ENCODE measurements at places on chromosomes 4 and X.

- no peak for DNase-seq
Measured at GRCh38 chr4:41976775-41977516, 4.6 kb upstream of the DCAF4L1 start.

- no peak for DNase-seq
Measured at GRCh38 chr4:82906469-82906868, 5.9 kb downstream of the THAP9 start.

DNA sequence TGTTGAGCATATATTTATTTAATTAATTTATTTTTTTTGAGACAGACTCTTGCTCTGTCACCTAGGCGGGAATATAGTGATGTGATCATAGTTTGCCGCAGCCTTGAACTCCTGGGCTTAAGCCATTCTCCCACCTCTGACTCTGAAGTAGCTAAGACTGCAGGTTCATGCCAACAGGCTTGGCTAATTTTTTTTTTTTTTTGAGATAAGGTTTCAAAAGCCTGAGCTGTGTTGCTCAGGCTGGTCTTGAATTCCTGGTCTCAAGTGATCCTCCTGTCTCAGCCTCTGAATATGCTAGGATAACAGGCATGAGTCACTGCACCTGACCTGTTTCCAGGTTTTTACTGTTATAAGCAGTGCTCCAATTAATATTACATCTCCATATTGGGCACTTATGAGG, 4.8 kb downstream of the ADD1 start:
- no peak for DNase-seq

DNA sequence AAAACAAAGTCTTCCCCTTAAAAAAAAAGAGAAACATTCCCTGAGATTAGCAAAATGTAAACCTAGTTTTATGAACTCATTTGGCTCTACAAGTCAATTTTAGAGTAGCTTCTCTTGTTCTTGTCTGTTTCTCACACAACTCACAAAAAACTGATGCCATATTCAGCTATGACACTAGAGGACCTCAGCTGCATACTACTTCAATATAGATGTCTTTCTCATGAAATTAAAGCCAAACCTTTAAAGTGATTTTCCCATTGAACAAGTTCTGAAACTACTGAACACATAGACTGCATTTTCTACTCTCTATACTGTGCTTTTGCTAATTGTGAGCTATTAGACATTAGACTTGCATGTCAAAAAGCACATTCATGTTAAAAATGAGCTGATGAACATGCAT, 49.8 kb downstream of the TBCK start:
- DNase-seq, result no peak

DNA sequence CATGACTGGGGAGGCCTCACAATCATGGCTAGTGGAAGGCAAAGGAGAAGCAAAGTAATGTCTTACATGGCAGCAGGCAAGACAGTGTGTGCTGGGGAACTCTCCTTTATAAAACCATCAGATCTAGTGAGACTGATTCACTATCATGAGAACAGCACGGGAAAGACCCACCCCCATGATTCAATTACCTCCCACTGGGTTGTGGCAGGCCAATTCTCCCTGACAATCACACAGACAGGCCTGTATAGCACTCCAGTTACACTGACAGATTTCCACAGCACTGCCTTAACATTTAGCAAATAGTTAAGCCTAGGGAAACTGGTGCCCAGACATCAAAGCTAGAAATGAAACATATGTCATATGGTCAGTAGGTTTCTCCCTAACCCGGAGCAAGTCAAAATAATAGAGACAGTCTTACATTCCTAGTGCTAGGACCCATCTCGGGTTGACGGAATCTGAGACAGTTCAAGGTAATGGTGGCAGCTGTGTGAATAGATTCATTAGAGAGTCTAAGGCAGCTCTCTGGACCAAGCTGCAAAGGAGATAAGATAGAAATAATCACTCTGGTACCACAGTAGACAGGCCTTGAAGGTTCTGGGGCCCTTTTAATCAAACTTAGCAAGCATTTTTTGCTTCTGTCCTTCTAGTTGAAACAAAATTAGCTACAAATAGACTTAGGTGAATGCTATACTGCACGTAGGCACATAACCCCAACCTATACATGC, 9.4 kb upstream of the HERC5 start:
- DNase-seq, result no peak

GRCh38 chr4:80336582-80336981, 1.1 kb downstream of the CFAP299 start:
- DNase-seq, result no peak

DNA sequence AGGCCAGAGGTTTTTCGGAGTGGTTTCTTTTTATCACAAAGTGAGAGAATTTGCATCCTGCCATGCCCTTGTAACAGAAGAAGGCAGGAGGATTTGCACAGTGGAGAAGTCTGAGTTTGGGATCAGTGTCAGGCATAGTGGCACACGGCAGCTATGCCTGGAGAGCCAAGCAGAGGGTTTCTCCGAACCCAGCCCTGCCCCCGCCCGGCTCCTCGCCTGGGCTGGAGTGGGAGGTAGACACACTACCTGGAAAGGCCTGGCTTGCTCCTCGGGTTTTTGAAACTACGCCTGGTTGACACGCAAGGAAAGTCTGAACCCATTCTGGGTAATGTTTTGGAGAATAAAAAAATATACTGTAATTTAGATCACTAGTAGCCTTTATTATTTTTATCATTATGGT, 1653.6 kb upstream of the TENM3 start:
- DNase-seq, result no peak

All from activated T-helper 1 cell treated with anti-CD3 and anti-CD28 coated beads, Interleukin-2, amount 50 U/mL, for 16 hours (primary cell).